RWPE1 (cell line): ENCODE measurements at places on chromosomes 13 and 19.
A peak's percentile ranks its signal among the peaks of the same experiment; 100 is the strongest.

GRCh38 chr13:112469071-112469745 is 93.1 kb downstream of the SPACA7 start:
- no peak for DNase-seq

- DNase-seq = no peak
These were observed 46.3 kb downstream of the CCNE1 start for GRCh38 chr19:29858000-29858596.

DNA sequence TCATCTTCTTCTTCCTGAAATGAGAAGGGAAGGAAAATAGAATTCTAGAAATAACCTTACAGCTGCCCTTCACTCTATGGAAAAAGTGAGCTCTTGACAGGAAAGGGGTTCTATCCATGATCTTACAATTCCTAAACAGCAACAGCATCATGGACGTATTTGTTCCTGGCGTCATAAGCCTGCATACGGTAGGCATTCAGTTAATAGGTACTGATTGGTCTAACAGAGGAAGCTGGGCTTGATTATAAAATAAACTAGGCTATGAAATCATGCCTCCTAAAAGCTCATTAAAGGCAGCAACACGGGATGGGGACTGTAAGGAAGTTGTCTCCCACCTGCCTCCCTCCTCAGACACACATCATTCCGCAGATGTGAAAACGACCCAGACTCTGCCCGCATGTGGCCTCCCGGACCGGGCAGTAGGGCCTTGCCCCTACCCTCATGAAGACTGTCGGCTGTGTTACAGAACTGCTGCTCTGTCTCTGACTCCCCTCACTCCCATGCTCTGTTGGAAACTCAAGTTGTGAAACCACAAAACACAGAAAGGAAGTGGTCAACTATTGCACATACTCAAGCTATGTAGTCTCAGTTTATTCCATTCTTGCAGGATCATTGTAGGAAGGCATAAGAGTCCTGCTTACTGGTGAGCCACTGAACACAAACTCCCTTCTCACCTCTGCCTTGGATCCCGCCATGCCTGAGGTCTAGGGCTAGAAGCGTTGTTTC is 129.8 kb downstream of the DLEU7 start:
- DNase-seq = no peak

DNA sequence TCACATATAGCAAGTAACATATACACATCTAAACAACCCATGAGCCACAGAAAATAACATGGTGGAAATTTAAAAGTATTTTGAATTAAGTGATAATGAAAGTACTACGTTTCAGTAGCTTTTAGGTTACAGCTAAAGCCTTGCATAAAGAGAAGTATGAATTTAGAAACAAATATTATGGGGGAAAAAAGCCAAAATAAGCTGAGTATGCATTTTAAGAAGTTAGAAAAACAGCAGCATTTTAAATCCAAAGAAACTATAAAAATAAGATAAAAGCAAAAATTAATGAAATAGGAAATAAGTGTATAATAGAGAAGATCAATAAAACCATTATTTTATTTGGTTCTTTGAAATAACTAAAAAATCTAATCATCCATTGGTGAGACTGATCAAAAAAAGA is 89.8 kb upstream of the ARHGEF7 start:
- no peak for DNase-seq

- no peak for DNase-seq
These were observed 20.1 kb downstream of the SH3GL1 start for GRCh38 chr19:4380254-4380727.

DNA sequence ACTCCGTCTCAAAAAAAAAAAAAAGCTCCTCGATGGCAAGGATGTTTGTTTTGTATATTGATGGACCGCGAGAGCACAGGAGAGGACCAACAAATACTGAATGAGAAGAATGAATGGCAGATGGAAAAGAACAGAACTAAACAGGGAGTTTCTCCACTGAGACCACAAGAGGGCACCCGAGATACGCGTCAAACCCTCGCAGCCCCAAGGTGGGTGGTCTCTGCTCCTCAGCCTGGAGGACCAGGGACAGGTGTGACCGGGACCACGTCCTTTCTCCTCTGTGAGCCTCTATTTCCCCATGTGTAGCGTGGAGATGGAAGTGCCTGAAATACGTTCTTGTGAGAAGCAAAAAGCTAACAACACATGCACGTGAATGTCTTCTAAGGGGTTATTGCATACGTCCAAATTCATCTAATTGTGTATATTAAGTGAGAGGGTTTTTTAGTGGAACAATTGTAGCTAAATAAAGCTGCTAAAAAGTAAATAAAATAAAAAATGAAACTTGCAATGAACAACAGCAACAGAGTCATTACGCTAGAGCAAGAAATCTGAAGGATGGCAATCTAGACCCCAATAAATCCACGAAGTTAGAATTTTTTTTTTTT is 8.3 kb upstream of the CDC42EP5 start:
- DNase-seq = peak; percentile 42

GRCh38 chr13:28958018-28958417 is 137.9 kb downstream of the MTUS2 start:
- DNase-seq = no peak

GRCh38 chr19:41587101-41587837 is 11.3 kb downstream of the CEACAM21 start:
- no peak for DNase-seq

DNA sequence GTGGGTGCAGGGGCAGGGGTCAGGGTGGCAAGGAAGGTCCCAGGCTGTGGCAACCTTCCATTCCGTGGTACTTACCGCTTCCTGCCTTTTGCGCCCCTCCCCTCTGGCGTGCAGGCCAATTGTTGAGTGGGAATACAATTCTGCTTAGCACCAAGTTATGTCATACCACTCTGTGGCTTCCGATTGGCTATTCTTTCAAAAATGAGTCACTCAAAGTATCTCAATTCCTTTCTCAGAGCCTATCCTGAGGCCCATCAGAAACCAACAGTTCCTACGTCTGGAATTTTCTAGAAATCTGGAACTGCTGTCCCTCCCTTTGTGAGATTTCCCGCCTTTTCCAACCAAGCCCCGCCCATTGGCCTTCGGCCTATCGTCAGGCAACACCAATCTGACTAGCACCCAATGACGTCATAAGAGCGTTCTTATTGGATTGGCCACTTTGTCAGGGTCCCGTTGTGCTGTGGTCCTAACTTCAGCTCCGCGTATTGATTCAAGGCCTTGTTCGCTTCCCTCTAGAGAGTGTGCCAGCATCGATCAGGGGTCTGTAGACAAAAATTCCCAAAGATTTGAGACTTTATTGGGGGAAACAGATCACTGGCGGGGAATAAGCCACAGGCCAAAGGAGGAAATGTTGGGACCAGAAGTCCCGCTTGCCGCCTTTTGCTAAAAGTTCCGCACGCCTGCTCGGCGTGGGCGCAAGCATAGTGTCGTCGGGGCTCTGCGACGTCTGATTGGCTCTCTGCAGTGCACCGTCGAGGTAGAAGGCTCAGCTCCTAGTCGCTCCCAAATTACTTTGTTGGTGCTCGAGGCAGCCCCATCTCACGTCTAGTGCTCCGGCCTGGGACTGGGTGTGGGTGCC is 11.7 kb downstream of the NTN5 start:
- DNase-seq = peak; percentile 95

DNA sequence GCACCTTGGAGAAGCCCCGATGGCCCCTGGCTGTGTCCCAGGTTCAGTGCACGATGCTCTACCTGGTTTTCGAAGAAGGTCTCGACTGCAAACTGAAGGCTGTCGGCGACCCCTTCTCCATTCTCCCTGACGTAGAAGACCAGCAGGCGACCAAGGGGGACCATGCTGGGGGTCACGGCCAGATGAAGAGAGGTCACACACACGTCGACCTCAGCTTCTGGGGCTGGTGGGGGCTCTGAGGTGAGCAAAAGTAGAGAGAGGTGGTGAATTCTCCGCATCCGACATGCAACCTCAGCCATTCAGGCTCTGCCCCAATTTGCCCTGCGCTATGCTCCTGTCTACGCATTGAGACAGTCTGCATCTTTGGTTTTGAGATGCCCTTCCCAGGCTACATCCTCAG is 49.3 kb downstream of the CPAMD8 start:
- DNase-seq = no peak

- peak; percentile 5 for DNase-seq
These were observed 1220.5 kb upstream of the SLC10A2 start for GRCh38 chr13:104286566-104287290.

DNA sequence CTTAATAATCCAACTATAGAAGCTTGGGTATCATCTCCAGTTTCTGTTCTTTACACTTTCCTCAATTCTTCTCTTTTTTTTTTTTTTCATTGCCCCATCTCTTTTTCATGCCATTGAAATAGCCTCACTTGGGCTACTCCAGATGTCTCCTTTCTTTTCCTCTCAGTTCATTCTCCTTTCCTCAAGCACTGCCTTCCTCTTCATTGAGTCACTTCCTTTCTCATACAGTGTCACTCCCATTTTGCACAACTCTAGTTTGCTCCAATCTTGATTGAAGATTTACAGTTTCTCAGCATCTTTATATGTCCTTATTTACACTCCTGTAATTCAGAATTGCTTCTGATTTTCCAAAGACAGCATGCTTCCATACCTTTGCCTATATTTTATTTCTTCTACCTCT is 61.3 kb downstream of the IPO5 start:
- peak; percentile 15 for DNase-seq

DNA sequence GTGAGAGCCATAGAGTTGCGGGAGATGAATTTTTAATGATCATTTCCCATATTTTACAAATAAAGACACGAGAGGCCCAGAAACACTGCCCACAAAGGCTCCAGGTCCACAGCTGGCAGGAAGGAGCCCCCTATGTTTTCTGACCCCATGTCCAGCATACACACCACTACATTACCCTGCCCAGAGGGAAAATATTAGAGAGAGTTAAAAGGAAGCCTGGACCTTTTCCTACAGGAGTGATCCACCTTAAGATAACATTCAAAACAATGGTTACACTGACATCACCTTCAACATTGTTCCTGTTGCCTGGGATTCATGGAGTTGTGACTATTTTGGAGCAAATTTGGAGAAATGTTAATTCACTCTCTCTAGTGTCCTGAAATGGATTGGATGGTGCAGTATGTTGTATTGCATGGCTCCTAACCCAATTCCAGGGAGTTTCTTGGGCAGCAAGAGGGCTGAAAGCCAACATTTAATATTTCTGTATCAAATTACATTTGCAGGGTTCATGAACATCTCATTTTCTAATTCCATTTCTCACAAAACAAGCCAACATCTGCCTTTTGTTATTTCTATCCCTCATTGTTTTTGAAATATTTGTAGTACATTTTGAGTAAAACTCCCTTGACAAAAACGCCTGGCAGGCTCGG is 172.5 kb downstream of the DLEU7 start:
- DNase-seq = no peak

GRCh38 chr13:112892426-112893206 is 76.4 kb upstream of the MCF2L start:
- DNase-seq = no peak

GRCh38 chr13:104984296-104984818 is 1551.1 kb downstream of the EFNB2 start:
- no peak for DNase-seq

- DNase-seq = no peak
These were observed 552.5 kb downstream of the FGF9 start for GRCh38 chr13:22223411-22223810.

DNA sequence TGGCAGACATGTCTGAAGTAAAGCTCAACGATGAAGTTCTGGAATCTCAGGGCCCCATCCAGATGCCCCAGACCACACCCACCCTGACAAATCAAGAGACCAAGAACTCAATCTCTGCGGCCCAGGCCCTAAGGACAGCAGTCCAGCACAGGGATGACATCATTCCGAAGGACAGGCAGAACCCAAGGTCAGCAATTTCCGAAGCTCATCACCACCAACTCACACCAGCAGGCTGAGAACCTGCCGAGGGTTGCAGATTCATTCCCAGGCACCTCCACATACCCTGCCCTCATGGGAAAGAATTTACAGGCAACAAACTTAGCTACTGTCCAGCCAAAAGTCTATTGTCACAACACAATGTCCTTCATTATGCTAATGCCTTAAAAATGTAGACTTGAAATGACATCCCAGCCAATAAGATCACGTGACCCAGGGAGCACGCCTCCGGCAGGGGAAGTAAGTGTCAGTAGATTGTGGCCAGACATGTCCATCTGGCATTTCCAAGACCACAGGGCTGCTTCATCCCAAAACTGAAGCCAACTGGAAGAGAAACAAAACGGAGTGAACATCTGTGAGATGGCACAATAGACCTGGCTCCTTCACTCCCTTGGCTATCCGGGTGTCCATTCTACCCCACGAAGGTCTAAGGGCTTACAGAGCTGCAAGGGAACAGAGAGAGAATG is 98.8 kb downstream of the CRYL1 start:
- no peak for DNase-seq

DNA sequence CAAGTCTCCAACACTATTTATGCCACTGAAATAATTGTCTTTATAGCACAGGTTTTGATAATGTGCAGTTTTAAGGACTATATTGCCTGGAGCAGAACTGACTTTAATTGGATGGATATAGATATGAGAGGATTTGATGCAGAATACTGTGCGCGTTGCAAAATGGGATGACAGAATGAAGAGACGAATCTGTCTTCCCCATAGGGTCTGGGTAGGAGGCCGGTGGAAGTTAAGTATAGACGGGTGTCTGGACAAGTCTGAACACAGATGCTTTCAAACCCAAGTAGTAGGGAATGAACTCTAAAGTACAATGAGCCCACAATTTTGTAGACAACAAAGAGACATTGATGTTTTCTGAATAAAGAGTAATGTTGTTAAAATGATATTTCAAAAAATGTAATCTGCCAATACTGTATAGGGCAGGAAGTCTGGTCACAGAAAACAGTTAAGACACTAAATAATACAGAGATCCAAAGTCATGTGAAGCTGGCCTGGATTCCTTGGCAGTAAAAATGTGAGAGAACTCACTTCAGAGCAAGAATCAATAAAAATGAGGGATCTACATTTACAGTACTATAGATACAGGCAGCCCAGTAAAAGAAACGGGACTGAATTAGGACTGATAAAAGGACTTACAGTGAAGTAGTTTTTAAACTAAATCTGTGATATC is 125.5 kb downstream of the ENOX1 start:
- DNase-seq = no peak

- no peak for DNase-seq
These were observed 8.7 kb downstream of the LRP3 start for GRCh38 chr19:33202546-33203507.

DNA sequence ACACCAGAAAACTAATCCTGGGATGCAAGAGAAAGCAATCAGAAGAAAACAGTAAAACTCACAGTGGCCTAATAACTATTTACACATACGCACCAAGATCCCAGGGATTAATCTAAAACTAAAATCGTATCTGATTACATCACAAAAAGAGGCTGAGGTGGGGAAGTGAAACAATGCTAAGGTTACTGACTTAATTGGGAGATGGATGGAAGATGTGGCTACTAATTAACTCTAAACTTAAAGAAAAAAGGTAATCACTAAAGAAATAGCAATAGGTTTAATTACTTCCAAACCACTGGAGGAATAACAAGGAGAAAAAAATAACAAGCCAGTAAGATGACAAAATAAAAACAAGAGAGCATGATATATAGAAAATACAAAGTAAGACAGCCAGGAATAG is 50.4 kb downstream of the NUFIP1 start:
- DNase-seq = no peak

- no peak for DNase-seq
These were observed 1.0 kb downstream of the SCN1B start for GRCh38 chr19:35031072-35031881.
